HepG2 (cell line): ENCODE measurements at places on chromosomes 13 and 19.

GRCh38 chr19:39363901-39364457 lies 21.8 kb downstream of the SAMD4B start:
- DNase-seq, result no peak

DNA sequence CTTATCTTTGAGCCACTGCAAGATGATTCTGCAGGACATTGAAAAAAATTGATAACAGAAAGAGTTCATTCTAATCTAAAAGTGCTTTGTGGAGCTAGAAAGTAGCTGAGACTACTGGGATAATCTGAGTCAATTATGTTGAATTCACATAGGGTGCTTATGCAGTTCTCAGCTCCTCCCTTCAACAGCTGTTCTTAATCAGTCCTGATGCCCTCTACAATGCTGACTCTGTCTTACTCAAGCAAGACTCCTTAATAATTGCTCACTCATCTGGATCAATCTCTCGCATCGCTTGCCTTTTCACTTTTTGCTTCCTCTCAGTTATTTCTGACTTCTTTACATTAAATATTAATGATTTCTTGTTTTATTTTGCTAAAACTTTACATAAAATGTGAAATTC lies 182.1 kb downstream of the PCDH17 start:
- DNase-seq, result no peak

DNA sequence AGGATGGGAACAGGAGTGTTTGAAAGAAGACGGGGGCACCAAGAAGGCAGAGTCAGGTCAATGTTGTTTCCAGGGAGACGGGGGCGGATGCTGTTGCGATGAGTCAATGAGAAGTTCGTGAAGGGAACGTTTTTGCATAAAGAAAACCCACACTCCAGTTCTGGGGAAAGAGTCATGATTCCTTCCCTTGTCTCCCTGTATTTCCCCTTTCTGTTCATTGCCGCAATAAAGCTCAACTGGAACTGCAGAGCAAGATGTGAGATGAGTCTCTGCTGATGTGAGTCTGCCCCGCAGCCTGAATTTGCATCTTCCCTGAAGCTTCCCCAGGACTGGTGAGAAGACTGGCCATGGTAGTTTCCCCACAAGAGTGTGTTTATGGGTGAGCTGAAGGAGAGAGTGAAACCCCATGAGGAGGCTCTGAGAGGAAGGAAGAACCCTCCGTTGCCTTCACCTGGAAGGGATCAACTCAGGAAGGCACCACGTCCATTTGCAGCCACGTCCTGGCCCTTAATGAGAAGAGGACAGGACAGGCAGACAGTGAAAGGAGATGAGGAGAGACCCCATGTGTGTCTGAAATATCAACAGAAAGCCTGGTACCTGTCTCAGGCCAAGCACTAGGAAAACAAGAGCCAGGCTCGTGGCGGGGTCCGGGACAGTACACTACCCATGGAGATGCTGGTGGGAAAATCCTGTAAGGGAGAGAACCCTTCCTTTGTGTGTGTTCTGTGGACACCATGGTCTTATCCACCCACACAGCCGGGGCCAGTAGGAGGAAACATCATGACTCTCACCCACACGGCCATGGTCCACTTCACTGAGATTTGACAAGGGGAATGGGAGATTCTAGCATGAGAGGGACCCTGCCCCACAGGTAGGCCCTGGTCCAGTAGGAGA lies 13.7 kb downstream of the LILRA1 start:
- no peak for DNase-seq

DNA sequence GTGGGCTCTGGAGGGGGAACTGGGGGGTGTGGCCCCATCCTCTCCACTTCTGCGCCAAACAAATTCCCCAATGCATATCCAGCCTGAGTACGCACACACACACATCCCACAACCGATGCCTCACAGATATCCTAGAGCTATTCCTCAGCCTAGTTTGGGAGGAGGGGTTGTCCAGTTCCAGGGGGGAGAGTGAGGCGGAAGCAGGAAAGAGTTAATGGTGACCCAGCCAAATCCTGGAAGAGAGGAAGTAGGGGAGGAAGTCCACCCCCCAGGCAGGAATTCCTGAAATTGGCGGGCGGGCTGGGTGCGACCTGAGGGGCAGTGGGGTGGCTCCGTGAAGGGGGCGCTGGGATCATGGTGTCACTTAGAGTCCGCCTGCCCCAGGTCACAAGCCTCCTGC lies 897 bp downstream of the GPR4 start:
- no peak for DNase-seq

GRCh38 chr13:90336507-90336906 lies 1011.0 kb upstream of the MIR17HG start:
- no peak for DNase-seq

DNA sequence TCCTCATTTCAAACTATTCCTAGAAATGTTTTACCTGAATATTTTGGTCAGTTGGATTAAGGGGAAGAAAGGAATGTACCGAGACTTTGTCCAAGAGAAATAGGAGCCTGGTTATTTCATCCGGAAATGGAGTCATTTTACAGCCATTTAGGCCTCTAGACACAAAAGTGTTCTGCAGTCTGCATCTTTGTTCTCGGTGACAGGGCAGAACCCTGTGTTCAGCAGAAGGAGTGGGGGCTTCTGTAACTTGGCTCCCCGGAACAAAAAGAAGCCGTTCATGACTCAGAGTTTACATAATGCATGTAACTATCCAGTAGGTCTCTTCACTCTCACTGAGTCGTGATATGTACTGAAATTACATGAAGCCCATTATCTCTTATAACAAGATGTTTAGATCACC lies 21.6 kb upstream of the FNDC3A start:
- DNase-seq, result peak; percentile 15

- no peak for DNase-seq
These were observed 9.1 kb downstream of the MBNL2 start for GRCh38 chr13:97231118-97231828.

DNA sequence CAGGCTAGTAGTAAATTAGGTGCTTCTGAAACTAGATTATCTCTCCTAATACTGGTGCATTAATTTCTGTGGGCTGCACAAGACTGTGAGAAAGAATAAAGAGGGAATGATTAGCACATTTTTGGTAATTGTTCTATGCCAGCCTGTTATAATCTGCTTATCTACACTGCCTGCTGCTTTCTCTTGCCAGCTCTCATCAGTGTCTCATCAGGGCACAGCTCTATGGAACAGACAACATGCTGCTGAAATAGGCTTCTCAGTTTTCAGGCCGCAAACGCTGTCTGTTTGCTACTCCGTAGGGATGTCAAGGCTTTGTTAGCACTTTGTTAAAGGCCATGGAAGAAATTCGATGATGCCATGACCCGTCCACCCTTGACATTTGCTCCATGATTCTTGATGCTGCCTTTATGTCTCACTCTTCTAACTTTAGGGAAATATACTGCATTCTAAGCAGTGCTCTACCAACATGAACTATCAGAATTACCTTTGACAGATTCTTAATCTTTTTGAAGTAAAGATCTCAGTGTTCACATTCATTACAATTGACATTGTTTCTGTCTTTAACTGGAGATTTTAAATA lies 84.0 kb upstream of the PRR20A start:
- DNase-seq, result no peak

DNA sequence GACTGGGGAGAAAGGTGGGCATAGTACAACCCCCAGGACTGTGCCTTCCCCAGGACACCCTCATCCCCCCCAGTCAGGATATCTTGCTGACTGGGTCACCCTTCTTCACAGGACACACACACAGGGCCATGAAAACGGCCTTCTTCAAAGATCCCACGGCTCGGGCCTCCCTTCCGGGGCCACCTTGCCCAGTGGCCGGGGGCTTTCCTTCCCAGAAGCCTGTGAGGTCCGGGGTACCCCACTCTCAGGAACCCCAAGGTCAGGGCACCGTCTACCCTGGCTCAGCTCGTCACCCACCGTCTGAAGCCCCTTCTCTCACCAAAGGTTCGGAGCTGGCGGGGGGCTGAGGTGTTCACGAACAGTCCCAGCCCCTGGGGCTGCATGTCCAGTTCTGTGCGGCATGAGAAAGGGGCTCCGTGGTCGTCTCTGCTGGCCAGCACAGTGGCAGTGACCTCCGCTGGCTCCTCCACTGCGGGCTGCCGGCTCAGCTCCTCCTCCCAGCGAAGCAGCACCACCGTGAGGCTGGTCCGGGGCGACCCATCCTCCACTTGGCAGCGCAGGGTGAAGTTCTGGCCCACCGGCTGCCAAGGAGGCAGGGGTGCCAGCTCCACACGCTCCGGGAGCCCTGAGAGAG lies 2.1 kb upstream of the RAVER1 start:
- DNase-seq, result no peak

- DNase-seq, result no peak
These were observed 37.1 kb downstream of the ANKRD10 start for GRCh38 chr13:110877737-110878258.

DNA sequence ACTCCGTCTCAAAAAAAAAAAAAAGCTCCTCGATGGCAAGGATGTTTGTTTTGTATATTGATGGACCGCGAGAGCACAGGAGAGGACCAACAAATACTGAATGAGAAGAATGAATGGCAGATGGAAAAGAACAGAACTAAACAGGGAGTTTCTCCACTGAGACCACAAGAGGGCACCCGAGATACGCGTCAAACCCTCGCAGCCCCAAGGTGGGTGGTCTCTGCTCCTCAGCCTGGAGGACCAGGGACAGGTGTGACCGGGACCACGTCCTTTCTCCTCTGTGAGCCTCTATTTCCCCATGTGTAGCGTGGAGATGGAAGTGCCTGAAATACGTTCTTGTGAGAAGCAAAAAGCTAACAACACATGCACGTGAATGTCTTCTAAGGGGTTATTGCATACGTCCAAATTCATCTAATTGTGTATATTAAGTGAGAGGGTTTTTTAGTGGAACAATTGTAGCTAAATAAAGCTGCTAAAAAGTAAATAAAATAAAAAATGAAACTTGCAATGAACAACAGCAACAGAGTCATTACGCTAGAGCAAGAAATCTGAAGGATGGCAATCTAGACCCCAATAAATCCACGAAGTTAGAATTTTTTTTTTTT lies 8.3 kb upstream of the CDC42EP5 start:
- DNase-seq, result peak; percentile 49

DNA sequence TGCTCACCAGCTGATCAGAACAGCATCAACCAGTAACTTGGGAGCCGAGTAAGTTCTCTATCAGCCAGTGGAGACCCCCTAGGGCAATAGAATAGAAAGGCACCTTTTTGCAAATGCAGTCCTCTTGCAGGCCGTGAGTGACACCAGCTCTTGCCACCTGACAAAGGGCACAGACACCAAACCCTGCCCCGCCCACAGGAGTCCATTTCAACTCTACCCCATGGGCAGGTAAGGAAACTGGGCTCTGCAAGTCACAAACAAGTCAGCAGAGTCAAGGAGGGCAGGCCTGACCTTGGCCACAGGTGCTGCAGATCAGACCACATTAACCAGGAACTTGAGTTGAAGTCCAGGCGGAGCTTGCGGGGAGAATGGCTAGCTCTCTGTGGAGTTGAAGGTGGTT lies 77.4 kb upstream of the SPATA13 start:
- no peak for DNase-seq

DNA sequence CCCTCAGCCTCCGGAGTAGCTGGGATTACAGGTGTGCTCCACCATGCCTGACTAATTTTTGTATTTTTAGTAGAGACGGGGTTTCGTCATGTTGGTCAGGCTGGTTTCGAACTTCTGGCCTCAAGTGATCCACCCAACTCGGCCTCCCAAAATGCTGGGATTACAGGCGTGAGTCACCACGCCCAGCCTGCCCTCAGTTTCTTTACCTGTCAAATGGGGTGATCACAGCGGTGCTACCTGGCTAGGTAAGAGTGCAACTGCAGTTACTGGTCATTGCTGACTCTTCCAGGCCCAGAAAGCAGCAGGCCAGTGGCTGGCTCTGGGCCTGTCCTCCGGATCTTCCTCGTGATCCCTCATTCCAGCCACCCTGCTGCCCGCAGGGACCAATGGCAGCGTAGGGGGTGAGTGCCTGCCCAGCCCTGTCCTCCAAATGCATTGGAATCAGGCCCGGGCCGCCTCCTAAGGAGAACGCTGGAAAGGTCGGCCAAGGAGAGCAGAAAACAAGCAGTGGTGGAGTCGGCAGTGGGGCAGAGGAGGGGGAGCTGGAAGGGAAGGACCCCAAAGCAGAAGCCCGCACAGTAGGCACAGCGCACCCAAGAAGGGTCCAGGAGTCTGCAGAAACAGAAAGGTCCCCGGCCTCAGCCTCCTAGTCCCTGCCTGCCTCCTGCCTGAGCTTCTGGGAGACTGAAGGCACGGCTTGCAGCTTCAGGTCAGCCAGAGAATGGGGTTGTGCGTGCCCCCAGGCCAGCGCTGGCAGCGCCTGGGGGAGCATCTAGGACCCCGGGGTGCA lies 1.8 kb upstream of the SLC27A1 start:
- no peak for DNase-seq

DNA sequence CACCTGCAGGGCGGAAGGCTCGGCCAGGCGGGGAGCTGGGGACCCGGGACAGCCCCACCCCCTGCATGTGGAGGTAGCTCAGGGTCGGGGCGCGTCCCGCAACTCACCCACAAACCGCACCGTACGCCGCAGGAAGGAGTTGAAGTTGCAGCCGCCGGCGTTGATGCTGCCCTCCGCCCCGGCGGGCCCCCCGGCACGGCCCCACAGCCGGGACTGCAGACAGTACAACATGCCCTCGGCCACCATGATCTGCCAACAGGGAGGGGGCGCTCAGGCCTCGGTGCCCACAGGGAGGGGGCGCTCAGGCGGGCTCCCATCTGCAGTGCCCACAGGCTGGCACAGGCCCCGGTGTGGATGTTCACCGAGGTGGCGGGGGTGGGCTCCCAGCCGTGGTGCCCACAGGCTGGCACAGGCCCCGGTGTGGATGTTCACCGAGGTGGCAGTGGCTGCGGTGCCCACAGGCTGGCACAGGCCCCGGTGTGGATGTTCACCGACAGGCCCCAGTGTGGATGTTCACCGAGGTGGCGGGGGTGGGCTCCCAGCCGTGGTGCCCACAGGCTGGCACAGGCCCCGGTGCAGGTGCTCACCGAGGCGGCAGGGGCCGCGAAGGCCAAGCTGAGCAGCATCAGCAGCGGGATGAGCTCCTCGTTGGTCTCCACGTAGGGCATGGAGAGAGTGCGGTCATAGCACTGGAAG lies 6.5 kb downstream of the PLPPR3 start:
- no peak for DNase-seq

DNA sequence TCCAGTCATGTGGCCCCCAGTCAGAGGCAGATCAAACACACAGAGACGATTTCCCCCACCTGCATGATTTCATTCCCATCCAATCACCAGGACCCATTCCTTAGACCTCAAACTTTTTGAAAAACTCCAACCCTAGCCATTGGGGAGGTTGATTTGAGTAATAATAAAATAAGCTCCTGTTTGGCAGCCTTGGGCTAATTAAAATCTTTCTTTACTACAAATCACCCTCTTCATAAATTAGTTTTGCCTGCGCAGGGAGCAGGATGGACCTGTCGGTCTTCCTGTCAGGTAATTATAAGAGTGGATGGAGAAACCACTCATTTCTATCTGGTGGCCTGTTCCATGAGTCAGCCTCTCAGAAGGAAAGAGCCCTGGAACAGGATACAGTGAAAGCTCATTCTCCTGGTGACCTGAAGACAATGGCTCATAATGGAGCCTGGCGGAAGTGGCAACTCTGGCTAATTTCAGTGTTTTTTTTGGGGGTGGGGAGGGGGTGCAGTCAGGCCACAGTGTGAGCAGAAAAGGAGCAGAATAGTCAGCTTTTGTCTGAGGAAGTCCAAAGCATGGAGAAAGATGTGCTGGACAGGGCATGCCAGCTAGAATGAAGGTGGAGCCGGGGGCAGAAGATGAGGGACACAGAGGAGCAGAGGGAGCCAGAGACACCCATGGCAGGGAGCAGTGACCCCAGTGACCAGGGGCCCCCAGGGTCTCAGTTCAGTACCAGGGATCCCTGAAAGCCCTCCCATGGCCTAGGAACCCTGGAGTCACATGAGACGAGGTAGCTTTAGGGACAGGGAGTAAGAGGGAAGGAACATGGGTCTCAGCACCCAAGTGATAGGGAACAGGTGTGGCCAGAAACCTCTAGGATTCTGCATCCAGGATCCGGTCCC lies 31.8 kb upstream of the PSG9 start:
- DNase-seq, result no peak

- DNase-seq, result no peak
These were observed 347.4 kb downstream of the LIG4 start for GRCh38 chr13:107867701-107868661.
